ENCODE measurements at places on chromosomes 1 and 21.
A peak's percentile ranks its signal among the peaks of the same experiment; 100 is the strongest.

DNA sequence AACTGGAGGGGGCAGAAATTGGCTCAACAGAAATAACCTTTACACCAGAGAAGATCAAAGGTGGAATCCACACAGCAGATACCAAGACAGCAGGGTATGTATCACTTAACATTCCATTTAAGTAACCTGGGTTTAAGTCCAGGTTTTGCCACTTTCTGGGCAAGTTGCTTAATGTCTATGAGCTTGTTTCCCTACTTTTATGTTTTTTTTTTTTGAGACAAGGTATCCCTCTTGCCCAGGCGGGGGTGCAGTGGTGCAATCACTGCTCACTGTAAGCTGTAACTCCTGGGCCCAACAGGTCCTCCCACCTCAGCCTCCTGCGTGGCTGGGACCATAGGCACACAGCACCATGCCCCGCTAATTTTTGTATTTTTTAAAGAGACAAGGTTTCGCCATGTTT is 2.2 kb downstream of the RTCA start:
- DNase-seq: no peak

DNA sequence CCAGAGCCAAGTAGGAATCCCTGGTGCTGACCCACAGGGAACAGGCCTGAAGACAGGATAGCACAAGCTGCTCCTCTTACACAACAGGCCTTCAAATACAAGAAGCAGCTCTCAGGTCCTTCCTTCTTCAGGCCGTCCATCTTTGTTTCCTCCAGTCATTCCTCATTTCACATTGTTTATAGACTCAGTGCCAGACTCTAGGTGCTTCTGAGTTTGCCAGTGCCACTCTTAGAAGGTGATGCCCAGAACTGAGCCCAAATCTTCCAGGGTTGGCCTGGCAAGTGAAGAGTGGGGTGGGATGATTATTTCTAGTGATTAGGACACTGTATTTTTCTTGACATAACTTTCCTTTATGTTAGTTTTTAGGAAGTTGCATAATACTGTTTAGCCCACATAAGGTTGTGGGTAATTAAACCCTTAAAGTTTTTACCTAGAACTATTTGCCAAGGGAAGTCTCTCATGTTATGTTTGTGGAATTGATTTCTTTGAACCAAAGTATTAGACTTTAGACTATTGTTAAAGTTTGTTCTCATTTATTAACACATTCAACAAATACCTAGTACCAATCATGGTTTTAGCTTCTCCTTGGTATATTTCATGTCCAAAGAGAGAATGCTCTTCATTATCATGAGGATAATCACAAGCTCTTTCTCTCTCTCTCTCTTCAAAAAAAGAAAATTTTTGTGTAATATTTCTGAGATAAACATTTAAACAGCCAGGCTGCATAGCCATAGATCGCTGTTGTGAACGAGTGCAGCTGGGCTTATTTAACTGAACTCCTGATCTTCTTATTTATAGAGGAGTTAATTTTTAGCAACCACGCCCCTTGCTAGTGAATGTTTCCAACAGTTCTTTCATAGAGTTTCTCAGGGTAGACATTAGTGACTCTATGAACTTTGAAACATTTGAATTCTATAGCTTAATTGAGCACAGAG is 47.7 kb downstream of the PGM1 start:
- DNase-seq: no peak

DNA sequence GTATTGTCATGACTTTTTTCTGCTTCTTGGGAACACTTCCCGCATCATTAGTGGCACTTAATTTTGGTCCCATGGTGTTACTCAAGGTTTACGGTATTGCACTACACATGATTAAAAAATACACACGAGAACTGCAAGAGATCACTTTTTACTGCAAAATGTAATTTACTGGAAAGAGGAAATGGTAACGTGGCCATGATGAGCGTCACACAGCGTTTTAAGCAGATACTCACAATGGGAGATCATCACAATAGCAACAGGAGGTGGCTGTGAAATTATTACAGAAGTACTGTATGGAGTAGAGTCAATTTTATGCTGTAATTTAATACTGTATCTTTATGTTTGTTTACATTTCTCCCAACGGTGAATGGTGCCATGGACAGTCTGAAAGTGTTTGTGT is 1510.3 kb downstream of the AMY1C start:
- DNase-seq: no peak

DNA sequence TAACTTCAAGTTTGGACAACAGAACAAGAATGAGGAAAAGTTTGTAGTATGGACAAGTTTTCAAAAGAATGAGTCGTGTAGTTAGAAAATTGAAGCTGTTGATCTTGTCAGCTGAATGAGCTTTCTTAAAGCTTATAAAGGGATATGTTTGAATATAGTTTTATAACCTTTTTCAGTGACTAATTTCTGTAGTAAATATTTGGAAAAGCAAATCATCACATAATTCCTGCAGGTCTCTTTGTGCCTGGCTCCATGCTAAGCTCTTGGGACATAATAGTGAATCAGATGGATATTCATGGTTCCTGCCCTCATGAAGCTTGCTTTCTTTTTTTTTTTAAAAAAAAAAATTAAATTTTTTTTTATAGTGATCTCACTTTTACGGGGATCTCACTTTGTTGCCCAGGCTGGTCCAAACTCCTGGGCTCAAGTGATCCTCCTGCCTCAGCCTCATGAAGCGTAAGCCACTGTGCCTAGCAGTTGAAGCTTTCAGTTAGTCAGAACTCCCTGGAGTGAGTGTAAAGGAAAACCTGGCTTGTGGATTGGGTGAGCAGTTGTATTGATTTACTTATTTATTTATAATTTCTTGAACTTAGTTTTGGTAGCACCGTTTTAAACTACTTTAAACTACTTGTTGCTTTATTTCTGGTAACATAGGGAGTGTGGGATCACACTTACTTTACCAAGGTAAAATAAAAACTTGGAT is 15.5 kb downstream of the DYRK1A start:
- no peak for DNase-seq

- DNase-seq: no peak
These were observed 50.7 kb downstream of the MATN1 start for GRCh38 chr1:30672661-30673060.

GRCh38 chr1:77388661-77389060 is 106.8 kb downstream of the AK5 start:
- no peak for DNase-seq

DNA sequence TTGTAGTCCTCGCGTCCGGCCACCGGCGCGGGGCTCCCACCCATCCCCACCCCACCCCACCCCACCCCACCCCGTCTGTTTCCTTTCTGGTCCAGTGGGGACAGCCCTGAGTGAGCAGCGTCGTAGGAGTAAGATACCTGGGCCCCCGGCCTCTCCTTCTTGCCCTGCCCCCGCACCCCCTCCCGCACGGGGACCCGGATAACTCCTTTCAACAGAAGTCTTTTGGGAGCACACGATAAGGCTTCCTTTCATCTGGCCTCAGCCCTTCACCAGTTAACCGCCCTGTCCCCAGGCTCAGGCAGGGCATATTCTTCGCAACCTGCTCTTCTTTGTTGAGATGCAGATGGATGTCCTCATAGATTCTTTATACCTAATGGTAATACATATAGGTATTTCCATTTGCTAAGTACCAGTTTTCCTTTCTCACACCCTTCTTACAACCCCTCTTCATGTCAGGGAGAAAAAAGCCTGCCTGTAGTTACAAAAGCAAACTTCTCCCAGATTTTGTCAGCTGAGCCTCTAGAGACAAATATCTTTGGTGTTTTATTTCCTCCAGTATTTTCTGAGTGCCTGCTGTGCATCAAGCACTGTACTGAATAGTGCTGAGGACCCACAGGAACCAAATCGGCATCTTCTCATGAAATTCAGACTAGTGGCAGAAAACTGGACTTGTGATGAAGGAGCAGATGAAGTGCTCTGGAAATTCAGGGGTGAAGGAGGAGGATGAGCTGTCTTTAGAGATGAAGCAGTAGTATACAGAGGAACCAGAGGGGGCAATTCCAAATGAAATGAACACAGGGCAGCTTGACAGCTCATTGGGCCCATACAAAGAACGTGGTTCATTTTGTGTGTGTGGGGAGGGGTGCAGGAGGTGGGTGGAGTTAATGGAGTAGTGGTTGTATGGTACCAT is 33.6 kb downstream of the SLC2A1 start:
- no peak for DNase-seq

- no peak for DNase-seq
These were observed 431 bp downstream of the CLCN6 start for GRCh38 chr1:11806307-11806936.

- DNase-seq: peak; percentile 58
These were observed 43.9 kb downstream of the ABCG1 start for GRCh38 chr21:42262831-42263231.

GRCh38 chr1:85225624-85226380 is 25.0 kb upstream of the SYDE2 start:
- DNase-seq: no peak

DNA sequence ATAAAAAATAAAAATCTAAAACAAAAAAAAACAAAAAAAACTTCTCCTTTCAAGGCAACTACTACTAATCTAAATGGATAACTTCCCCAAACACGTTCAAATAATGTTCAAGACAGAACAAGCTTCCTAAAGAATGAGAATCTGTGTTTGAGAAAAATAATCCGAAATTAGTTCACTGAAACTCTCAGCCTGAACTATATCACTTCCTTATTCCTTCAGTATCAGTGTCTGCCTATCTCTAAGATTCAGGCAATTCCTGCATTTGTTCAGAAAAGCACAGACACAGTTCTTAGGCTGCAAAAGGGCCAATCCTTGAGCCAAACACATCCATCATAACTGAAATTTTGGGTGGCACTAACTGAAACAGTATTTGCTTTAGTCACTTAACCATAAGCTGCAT is 22.4 kb downstream of the DSTYK start:
- no peak for DNase-seq

- no peak for DNase-seq
These were observed 14.8 kb upstream of the FAM163A start for GRCh38 chr1:179728271-179728670.

GRCh38 chr1:42313970-42314369 is 21.1 kb downstream of the FOXJ3 start:
- no peak for DNase-seq

DNA sequence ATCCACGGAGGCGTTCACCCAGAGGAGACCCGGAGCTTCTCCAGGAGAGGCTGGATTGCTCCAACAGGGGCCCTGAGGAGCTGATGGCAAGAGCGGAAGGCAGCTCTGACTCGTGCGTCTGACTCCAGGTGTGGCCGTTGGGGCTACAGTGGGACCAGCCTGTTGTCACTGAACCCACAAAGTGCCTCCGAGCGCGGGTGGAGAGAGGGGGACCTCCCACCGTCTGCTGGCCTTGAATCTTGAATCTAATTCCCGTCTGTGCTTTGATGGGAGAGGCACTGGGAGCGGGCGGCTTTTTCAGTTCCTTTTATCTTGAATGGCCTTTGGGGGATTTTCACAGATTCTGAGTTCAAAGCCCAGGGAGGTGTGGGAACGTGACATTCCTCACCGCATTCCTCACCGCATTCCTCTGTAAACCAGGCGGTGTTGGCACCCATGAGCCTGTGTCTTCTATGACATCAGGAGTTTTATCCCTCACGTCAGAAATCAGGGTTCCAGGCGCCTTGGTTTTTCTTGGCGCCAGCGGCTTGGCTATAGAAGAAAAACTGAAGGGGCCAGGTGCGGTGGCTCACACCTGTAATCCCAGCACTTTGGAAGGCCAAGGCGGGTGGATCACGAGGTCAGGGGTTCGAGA is 39.2 kb upstream of the COL18A1 start:
- DNase-seq: no peak

GRCh38 chr1:42152119-42152518 is 1.1 kb upstream of the GUCA2B start:
- no peak for DNase-seq

GRCh38 chr1:157269656-157270375 is 131.6 kb upstream of the ETV3 start:
- DNase-seq: no peak

- peak; percentile 80 for DNase-seq
These were observed 5.4 kb upstream of the TDRD5 start for GRCh38 chr1:179586107-179586823.

- DNase-seq: no peak
These were observed 14.0 kb downstream of the KCNN3 start for GRCh38 chr1:154856049-154856448.

- no peak for DNase-seq
These were observed 54.7 kb upstream of the ARHGEF16 start for GRCh38 chr1:3399732-3400131.

DNA sequence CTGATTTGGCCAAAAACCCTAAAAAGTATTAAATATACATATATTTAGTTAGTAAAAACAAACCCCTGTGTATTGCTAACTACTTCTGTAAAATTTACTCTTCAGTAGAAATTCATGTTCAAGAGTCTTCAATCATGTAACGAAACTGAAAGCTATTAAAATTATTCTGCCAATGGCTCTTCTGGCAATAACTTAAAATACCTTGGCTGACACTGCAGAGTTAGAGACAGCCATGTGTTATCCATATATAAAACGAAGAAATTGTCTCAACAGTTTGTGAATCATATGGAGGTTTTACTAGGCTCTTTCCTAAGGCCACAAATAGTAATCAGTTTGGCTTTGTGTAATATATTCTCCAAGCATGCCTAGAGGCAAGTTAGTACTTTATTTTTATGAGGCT is 357.2 kb downstream of the COL11A1 start:
- no peak for DNase-seq

GRCh38 chr1:212007178-212007577 is 28.2 kb downstream of the INTS7 start:
- DNase-seq: no peak

- DNase-seq: no peak
These were observed 62.8 kb downstream of the XCL2 start for GRCh38 chr1:168480997-168481396.

GRCh38 chr1:88595355-88596002 is 88.6 kb upstream of the PKN2 start:
- no peak for DNase-seq

DNA sequence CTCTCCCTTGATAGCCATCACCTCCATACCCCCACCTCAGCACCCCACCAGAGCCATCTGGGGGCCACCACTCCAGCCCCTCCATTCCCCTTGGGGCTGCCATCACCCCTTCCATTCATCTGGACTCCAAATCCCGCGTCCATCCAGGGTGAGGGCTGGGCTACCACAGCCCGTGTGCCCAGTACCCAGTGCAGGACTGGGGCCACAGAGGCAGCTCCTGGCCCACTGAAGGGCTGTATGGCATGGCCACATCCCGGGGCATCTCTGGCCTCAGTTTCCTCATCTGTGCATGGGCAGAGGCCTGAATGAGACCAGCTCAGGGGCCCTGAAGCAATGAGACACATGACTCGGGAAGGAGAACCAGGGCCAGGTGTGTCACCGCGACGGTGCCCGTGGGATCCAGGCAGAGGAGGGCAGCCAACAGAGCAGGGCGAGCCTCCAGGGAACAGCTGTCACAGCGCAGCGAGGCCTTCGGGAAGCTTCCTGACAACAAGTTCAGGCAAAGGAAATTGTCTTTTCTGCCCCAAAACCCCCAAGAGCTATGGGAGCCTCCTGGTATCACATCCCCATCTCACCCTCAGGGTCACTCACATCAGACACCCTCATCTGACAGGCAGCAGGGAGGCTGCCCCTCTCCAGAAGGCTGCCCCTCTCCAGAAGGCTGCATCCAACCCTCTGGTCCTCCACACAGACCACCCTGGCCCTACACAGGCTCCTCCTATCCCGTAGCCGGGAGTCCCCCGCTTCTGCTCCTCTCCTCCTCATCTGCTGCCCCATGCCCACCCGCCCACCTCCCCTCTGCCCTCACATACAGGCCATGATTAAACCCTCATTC is 76.3 kb downstream of the MEGF6 start:
- no peak for DNase-seq

GRCh38 chr1:90143591-90143990 is 148.7 kb downstream of the ZNF326 start:
- DNase-seq: no peak

- DNase-seq: no peak
These were observed 36.4 kb downstream of the ETS2 start for GRCh38 chr21:38842079-38842478.

GRCh38 chr1:92424381-92424780 is 62.3 kb downstream of the GFI1 start:
- no peak for DNase-seq

Measured in SHP77 (cell line).